H9 (cell line): ENCODE measurements at places on chromosomes 3 and 15.

DNA sequence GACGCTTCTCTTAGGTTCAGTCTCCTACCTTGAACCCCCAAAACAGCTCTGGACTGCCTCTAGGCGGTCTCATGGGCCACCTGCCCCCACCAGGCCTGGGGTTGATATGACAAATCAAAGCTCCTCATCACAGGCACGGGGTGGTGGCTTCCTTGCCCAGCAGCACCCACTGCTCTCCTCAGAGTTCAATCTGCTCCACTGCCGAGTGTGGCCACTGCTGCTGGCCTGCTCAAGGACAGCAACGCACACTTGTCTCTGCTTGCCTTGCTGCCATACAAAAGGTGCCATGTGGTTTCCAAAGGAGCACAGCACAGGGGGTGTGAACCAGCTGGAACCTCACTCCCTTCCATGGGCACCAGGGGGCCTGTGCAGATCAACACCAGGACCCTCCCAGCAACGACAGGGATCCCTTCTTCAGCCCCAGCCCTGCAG lies 10.2 kb downstream of the KBTBD13 start:
- DNase-seq, result no peak
- H3K36me3 ChIP-seq, result no peaks in the 10 kb centered on the region
- peaks cover 16% of the 10 kb centered on the region; the same call in 1 of the 2 replicates for H3K4me1 ChIP-seq

GRCh38 chr15:88394553-88395145 lies 72.5 kb downstream of the MRPL46 start:
- H3K36me3 ChIP-seq, result peaks cover 8% of the 10 kb centered on the region; the same call in 1 of the 2 replicates
- H3K4me3 ChIP-seq, result no peak overlapping the region
- no peak for DNase-seq
- H3K4me1 ChIP-seq, result no peaks in the 10 kb centered on the region
- no peaks in the 10 kb centered on the region for H3K27me3 ChIP-seq

DNA sequence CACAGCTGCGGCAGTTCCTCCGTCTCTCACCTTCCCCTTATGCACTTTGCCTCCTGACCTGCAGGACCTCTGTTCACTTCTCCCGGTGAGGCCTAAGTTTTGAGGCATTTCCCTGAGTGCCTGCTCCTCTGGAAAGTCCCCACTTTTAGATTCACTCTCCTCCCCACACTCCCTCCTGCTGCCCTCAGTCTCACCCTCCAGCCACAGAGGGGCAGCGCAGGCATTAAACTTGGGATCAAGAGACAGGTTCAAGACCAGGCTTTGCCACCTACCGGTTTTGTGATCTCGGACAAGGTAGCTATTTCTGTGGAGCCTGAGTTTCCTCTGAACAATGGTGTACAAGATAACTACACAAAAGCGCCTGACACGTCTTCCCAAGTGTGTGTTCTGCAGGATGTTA lies 19.4 kb downstream of the SLC6A11 start:
- no peak overlapping the region for H3K27ac ChIP-seq
- no peaks in the 10 kb centered on the region for H3K27me3 ChIP-seq
- DNase-seq, result peak; percentile 47
- H3K4me3 ChIP-seq, result no peak overlapping the region
- no peaks in the 10 kb centered on the region for H3K36me3 ChIP-seq
- H3K4me1 ChIP-seq, result no peaks in the 10 kb centered on the region

DNA sequence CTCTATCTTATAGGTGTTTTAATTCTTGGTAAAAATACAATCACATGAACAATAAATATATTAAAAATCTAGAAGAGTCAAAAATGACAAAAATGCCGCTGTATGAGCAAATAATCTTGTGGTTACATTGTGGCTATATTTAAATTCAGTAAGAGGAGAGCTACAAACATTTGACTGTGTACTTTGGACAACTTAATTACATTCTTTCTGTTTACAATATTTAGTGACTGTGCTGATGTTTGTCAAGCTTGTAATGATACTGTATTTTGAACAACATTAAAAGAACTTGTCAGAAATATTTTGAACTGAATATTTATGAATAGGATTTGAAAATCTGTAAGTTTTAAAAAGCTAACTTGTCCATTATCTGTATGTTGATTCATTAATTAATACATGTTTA lies 598.3 kb downstream of the SI start:
- H3K4me3 ChIP-seq, result no peak overlapping the region
- no peaks in the 10 kb centered on the region for H3K27me3 ChIP-seq
- DNase-seq, result no peak

GRCh38 chr3:186362988-186363387 lies 954 bp upstream of the DGKG start:
- no peak overlapping the region for H3K4me3 ChIP-seq
- H3K27me3 ChIP-seq, result peaks cover 39% of the 10 kb centered on the region; the same call in 1 of the 2 replicates
- no peak for DNase-seq
- no peak overlapping the region for H3K27ac ChIP-seq

- no peak overlapping the region for H3K27ac ChIP-seq
- no peaks in the 10 kb centered on the region for H3K4me1 ChIP-seq
- no peak overlapping the region for H3K4me3 ChIP-seq
- H3K36me3 ChIP-seq, result no peaks in the 10 kb centered on the region
- no peak for DNase-seq
- H3K27me3 ChIP-seq, result no peaks in the 10 kb centered on the region
Measured at GRCh38 chr15:40493089-40493840, 22.5 kb downstream of the CHST14 start.

- H3K36me3 ChIP-seq, result no peaks in the 10 kb centered on the region
- no peak overlapping the region for H3K4me3 ChIP-seq
- no peaks in the 10 kb centered on the region for H3K27me3 ChIP-seq
- no peaks in the 10 kb centered on the region for H3K4me1 ChIP-seq
Measured at GRCh38 chr3:70111411-70111810, 111.9 kb downstream of the SAMMSON start.

DNA sequence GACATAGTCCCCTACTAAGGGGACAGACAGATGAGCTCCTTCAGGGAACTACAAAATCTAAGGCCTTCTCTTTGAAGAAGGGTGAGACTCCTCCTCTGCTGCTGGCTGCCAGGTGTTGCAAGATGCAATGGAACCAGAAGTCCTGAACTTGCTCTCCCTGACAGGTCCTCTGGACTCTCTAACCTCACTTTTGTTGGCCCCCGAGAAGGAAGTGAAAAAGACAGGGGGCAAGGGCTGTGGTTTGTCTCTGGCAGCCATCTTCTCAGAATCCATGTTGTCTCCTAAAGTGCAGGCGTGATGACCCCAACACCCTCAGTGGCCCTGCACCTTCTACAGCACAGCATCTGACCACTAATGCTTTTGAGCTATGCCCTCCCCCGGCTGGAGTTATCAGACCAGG lies 292.5 kb downstream of the CHST2 start:
- no peak overlapping the region for H3K27ac ChIP-seq
- H3K36me3 ChIP-seq, result no peaks in the 10 kb centered on the region
- H3K4me1 ChIP-seq, result peaks cover 13% of the 10 kb centered on the region; the same call in 1 of the 2 replicates

DNA sequence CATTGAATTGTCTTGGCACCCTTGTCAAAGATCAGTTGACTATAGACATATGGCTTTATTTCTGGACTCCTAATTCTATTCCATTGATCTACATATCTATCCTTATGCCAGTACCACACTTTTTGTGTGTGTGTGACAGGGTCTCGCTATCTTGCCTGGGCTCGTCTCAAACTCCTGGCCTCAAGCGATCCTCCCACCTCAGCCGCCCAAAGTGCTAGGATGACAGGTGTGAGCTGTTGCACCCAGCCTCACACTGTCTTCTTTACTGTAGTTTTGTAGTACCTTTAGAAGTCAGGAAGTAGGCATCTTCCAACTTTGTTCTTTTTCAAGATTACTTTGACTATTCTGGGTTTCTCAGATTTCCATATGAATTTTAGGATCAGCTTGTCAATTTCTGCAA lies 24.3 kb downstream of the CDAN1 start:
- no peaks in the 10 kb centered on the region for H3K36me3 ChIP-seq
- H3K4me3 ChIP-seq, result no peak overlapping the region
- no peaks in the 10 kb centered on the region for H3K27me3 ChIP-seq
- no peak overlapping the region for H3K27ac ChIP-seq

- H3K4me1 ChIP-seq, result no peaks in the 10 kb centered on the region
- H3K4me3 ChIP-seq, result no peak overlapping the region
- H3K36me3 ChIP-seq, result no peaks in the 10 kb centered on the region
- no peaks in the 10 kb centered on the region for H3K27me3 ChIP-seq
- no peak overlapping the region for H3K27ac ChIP-seq
Measured at GRCh38 chr15:79501086-79501485, 69.0 kb downstream of the MINAR1 start.

GRCh38 chr3:13308380-13308801 lies 111.7 kb downstream of the NUP210 start:
- peak; percentile 86 for DNase-seq
- no peak overlapping the region for H3K4me3 ChIP-seq
- peaks cover 2% of the 10 kb centered on the region; the same call in 1 of the 2 replicates for H3K36me3 ChIP-seq
- no peaks in the 10 kb centered on the region for H3K27me3 ChIP-seq
- no peaks in the 10 kb centered on the region for H3K4me1 ChIP-seq

DNA sequence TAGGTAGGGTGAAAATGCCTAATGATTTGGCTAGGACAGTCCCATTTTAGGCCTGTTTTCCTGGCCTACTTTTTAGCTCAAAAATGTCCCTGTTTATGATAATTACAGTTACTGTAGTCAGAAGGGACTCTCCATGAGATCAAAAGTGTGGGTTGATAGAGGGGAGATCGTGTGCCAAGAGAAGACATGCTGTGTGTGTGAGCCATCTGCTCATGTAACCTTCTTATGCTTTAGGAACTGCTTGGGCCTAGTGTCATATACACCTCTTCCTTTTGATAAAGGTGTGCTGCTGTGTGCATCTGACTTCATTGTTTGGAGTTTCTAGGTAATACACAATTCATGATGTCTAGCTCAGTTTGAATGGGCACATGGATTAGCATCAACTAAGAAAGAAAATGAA lies 786.5 kb downstream of the PDCD6IP start:
- H3K36me3 ChIP-seq, result peaks cover 8% of the 10 kb centered on the region; the same call in 1 of the 2 replicates
- H3K27ac ChIP-seq, result no peak overlapping the region
- DNase-seq, result no peak
- H3K4me1 ChIP-seq, result no peaks in the 10 kb centered on the region
- H3K27me3 ChIP-seq, result no peaks in the 10 kb centered on the region

DNA sequence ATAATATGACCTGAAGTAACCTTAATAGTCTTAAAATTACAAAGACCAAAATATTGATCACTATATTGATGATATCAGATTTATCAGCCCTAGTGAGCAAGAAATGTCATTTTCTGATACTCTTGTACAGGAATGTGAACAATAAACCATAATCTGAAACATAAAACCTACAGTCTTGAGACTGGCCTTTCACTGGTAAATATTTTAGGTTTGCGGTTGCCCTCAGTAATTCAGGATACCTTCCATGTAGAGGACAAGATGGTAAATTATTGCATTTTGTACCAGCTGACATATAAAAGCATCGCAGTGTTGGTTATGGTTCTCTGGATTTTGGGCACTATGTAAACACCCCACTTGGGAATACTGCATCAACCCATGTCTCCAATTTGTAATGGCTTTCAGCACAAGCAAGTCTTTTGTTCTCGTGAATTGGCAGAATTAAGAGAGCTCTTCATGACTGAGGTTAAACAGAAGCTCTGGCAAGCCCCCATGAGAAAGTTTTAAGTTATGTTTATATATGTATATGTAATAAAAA lies 128.5 kb downstream of the LMLN start:
- H3K4me1 ChIP-seq, result no peaks in the 10 kb centered on the region
- no peaks in the 10 kb centered on the region for H3K36me3 ChIP-seq
- no peak overlapping the region for H3K27ac ChIP-seq
- no peak overlapping the region for H3K4me3 ChIP-seq
- no peak for DNase-seq

DNA sequence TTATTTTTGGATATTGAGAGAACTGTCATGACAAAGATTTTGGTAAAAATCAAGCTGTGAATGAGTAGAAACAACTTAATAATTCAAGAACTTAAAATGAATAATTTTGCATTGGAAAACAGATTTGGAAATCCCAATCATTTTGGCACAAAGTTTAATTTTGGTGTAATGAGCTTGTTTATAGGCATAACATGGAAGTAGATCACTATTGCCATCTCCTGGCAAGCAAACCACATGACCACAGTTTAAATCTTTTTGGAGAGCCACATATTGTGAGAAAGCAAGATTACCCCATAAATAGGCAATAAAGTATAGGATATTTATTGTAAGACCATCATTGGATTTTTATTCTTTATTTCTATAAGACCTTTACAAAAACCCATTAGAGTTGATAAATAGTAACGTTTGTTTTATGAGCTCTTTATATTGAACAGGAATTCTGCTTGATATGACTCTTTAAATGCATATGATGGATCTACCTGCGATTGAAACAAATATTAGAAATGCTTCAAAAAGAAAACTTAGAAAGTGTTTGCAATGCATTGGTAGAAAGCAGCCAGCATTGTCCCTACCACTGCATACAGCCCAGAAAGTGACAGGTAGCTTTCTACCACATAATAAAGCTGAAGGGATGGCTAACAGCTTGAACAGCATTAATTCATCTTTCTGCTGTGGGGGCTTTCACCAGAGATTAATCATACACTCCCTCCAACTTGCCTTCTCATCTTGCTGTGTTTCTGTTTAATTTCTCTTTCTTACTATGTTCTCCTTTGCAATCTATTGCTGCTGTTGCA lies 766.8 kb downstream of the TBL1XR1 start:
- H3K27ac ChIP-seq, result no peak overlapping the region
- DNase-seq, result no peak
- H3K4me1 ChIP-seq, result no peaks in the 10 kb centered on the region; the same call in 1 of the 2 replicates
- H3K36me3 ChIP-seq, result no peaks in the 10 kb centered on the region; the same call in 1 of the 3 replicates
- H3K4me3 ChIP-seq, result no peak overlapping the region

GRCh38 chr15:43792761-43793476 lies 799 bp downstream of the SERF2 start:
- peak overlapping the region; percentile 98 for H3K4me3 ChIP-seq
- H3K36me3 ChIP-seq, result peaks cover 49% of the 10 kb centered on the region
- H3K27me3 ChIP-seq, result no peaks in the 10 kb centered on the region
- DNase-seq, result no peak
- H3K27ac ChIP-seq, result no peak overlapping the region

- DNase-seq, result no peak
- no peak overlapping the region for H3K27ac ChIP-seq
- no peaks in the 10 kb centered on the region for H3K4me1 ChIP-seq
- no peaks in the 10 kb centered on the region for H3K27me3 ChIP-seq
Measured at GRCh38 chr3:103968131-103968530, 1398.6 kb upstream of the ALCAM start.

DNA sequence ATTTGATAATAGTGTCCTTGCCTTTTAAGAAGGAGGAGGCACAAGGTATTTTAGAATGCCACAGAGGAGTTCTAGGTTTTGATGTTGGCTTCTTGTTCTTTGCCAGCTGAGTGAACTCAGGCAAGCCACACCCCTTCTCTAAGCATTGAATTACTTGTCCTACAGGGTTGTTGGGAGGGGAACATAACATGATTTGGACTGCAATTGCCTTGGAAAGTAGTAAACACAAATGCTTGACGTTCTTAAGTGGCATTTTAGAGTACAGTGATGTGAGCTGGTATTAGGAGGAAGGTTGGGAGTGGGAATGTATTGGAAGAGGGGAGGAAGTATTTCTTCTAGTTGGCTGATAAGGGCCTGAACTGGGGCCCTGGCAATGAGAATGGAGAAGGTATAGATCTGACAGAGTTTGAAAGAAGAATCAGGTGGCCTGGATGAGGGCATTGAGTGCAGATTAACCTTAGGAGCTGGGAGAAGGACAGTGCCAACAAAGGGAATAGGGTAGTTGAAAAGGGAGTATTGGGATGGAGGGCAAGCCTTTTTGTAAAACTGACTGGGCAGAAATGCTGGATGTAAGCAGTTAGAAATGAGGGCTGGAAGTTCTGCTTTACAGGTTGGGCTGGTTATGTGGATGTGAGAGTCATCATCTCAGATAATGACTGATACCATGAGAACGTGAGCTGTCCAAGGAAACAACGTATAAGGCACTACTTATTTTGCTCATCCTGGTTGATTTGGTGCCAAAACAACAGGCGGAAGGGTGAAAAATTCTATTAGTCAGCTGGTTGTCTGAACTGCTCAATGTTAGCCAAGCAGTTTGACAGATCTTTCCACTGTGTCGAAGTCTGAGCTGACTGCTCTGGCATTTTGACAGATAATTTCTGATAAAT lies 16.7 kb downstream of the KAT2B start:
- no peak overlapping the region for H3K4me3 ChIP-seq
- H3K27me3 ChIP-seq, result no peaks in the 10 kb centered on the region
- H3K27ac ChIP-seq, result no peak overlapping the region
- H3K36me3 ChIP-seq, result no peaks in the 10 kb centered on the region; the same call in 2 of the 3 replicates
